ENCODE measurements at places on chromosomes 5 and 9.
A peak's percentile ranks its signal among the peaks of the same experiment; 100 is the strongest.

DNA sequence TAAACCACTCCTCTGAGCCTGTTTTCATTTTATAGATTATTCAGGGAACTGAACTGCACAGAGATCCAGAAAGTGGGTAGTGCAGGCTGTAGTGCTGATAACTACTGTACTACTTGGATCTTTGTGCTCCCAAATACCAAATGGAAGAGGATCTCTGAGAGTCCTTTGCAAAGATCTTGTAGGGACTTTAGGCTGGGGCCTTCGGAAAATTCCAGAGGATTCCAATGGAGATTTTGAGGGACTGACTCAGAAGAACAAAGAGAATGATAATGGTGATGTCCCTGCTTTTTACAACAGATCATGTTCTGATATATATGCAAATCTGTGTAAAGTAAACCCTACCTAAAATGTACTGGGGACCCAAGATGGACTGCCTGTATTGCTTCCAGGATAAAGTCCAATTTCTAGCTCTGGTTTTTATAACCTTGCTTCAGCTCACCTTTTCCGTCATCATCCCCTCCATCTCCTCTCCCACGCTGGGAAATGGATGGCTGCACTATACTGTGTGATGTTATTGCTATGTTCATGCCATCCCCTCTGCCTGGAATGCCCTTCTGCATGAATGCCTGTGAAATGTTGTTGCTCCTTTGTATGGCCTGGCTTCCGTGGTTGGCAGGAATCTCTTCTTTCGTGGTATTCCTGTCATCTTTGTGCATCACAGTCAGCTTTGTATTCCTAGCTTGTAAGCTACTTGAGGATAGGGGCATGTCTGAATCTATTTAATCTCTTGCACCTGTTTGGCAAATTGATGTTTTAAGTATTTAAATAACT is 9.7 kb upstream of the PSMD5 start:
- DNase-seq, result no peak

DNA sequence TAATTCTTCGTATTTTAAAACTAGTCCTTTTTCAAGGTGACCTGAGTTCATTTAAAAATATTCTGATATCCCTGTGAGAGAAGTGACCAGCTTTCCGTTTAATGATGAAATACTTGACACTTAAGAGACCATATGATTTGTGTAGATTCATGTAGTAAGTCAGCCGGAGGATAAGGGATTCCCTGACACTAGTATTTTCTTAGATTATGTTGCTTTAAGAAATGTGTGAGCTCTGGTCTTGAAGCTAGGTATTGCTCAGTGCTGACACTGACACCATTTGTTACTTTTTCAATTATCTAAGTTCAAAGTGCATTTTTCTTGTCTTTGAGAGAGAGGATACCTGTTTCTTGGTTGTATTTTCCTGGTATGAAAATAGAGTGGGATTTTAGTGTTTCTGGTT is 4.2 kb downstream of the NIPBL start:
- DNase-seq, result no peak

- DNase-seq, result no peak
Observed at GRCh38 chr5:59146729-59147128, 563.9 kb downstream of the RAB3C start.

DNA sequence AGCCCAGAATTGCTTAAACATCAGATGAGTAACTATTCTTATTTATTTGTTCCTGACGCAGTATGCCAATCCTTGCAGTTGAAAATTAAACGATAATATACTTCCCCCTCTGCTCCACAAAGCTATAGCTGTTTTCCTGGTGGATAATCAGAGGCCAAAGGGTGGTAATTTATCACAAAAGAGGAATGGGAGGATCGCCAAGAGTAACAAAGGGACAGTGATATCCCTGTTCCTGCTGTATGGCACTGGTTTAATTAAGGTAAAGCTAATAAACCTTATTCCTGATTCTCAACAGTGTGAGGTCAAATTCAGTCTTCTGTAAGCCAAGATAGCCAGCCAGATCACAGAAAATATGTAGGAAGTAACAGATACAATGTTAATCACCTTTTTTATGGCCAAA is 33.4 kb upstream of the PTGER4 start:
- no peak for DNase-seq

GRCh38 chr9:463455-464171 is 248.9 kb downstream of the DOCK8 start:
- no peak for DNase-seq

GRCh38 chr5:62562867-62563266 is 15.8 kb upstream of the LRRC70 start:
- no peak for DNase-seq

DNA sequence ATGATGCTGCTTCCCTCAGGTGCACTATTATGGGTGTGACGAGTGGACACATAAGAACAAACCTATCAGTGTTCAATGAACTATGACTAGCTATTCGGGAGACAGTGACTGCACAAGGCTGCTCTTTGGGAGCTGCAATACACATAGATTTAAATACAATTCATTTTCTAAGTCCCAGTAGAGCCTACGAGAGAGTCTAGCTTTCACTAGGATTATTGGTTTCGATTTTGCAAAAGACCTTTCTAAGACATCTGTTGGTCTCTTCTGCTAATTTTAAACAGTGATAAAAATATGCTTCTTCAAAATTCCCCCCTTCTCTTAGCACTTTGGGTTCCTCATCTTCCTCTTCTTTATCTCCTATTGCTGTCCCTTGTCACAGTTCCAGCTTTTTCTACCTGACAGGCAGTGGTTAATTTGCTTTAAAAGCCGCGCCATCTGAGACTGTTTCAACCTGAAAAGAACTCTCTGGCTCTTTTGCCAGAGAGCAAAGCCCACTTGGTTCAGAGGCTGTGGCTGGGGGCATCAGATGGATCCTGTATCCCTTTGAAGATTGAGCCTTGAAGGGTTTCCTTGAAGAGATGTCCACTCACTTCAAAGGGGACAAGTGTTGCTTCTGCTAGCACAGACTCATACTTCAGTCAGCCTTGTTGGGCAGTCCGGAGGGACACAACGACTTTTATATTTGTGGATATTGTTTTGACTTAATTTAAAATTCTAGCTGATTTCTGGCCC is 241.5 kb downstream of the MAN2A1 start:
- no peak for DNase-seq

GRCh38 chr5:69292306-69292705 is 40.3 kb downstream of the CCDC125 start:
- DNase-seq, result no peak

GRCh38 chr9:23849379-23850035 is 23.5 kb upstream of the ELAVL2 start:
- DNase-seq, result no peak

- no peak for DNase-seq
Observed at GRCh38 chr5:81631124-81631523, 119.8 kb downstream of the SSBP2 start.

DNA sequence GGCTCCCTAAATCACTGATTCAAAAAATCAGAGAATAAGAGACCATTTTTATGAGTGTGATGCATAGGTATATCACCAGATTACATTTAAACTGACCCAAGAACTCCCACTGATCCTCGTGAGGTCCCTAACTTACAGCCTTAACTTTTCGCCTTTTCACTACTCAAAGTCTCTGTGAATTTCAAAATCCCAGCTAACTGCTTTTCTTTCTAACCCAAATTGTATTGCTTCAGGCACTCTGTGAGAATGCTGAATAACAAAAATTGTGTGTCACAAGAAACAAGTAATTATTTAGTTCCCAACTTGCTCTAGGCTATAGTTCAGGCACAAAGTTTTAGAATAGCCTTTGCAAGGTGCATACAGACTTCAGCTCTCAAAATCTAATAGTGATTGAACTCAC is 368.6 kb downstream of the CHSY3 start:
- DNase-seq, result no peak

- no peak for DNase-seq
Observed at GRCh38 chr9:694092-694402, 147.4 kb upstream of the DMRT1 start.

GRCh38 chr9:127654619-127655018 is 42.5 kb downstream of the STXBP1 start:
- no peak for DNase-seq

DNA sequence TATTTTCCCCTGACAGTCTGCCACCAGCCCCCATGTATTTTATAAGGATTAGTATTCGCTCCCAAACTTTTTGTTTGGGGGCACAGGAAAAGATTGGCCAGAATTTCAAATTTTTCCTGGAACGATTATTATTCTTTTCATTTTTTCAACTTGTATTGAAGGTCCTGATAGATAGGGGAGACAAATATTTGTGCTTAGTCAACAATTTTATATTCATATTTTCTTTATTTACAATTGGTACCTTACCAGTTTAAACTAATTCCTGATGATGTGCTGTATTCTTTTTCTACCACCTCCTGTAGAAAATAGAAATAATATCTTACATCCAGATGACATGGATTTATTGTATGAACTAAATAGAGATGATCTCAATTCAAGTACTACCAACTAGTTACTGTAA is 60.7 kb upstream of the TSLP start:
- DNase-seq, result no peak

DNA sequence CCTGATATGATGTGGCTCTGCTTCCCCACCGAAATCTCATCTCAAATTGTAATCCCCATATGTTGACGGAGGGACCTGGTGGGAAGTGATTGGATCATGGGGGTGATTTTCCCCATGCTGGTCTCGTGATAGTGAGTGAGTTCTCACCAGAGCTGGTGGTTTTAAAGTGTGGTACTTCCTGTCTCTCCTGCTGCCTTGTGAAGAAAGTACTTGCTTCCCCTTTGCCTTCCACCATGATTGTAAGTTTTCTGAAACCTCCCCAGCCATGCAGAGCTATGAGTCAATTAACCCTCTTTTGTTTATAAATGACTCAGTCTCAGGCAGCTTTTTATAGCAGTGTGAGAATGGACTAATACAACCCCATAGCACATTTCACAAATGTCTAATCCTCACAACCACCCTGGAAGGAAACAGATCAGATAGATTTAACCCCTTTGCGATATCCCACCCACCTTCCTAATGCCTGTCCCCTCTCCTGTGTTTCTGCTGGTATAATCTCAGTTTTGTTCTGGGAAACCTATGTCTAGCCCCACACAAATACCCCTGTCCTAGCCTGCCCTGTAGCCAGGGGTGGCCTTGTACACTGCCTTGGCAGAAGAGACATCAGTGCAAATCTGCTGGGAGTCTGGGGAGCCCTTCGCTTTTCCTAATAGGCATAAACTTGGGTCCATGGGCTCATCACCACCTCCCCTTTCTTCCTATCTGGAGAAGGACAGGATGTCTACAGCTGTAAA is 157.0 kb upstream of the RAI14 start:
- peak; percentile 90 for DNase-seq

- DNase-seq, result peak; percentile 27
Observed at GRCh38 chr9:136943291-136944211, 987 bp downstream of the FBXW5 start.

DNA sequence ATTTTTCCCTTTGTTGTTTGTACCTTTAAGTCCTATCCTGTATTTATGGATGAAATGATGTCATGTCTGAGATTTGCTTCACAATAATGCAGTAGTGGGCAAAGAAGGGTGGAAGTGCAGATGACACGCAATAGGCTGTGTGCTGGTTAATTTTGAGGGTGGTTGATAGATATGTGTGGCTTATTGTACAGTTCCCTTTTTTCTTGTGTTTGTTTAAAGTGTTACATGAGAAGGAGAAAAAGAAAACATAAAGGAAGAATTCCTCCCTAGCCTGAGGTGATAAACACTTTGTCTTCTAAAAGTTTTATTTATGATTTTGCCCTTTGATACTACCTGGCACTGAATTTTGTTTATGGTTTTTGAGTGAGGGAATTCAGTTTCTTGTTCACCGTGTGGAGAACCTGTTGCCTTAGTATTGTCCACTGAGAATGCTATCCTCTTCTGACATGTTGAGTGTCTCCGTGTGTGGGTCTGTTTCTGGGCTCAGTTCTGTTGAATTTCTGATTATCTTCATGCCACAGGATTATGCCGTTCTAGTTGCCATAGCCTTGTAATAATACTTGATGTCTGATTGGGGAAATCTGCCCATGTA is 52.3 kb upstream of the FAM120AOS start:
- DNase-seq, result no peak

GRCh38 chr5:14475045-14475444 is 106.5 kb upstream of the OTULINL start:
- no peak for DNase-seq

- no peak for DNase-seq
Observed at GRCh38 chr5:73263001-73263710, 90.2 kb downstream of the TMEM174 start.

GRCh38 chr9:124788542-124789217 is 11.7 kb downstream of the OLFML2A start:
- no peak for DNase-seq

- DNase-seq, result no peak
Observed at GRCh38 chr5:107286447-107287098, 384.2 kb downstream of the EFNA5 start.

DNA sequence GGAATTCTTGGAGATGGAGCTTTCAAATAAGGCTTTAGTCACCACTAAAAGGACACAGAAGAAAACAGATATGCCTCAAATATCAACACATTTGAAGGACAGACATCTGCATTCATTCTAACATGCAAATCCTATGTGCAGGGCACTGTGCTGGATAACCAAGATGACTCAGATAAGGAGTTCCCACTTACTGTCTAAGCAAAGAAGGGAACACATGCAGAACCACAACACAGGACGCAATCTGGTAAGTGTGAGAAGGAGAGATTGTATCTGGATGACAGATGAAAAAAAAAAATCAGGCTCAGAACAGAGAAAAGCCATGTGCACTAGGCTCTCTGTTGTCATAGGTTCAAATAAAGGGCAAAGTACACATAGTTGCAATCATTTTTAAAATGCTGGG is 42.5 kb downstream of the ELAVL2 start:
- no peak for DNase-seq

DNA sequence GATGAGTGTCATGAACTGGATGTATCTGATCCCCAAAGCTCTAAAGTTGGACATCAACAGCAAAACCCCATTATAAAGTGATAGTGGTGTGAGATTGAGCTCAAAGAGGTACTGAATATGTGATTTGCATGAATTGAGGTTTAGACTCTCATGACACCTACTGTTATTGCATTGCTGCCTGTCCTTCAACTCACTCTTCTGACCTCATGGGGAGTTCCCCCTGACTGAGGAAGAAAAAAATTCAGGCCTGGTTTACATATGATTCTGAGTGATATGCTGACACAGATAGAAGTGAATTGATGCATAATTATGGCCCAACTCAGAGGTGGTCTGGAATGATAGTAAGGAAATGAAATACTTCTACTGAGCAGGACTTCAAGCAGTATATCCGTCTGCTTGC is 76.2 kb upstream of the CHD1 start:
- no peak for DNase-seq

GRCh38 chr9:128169925-128170324 is 9.9 kb downstream of the BBLN start:
- DNase-seq, result no peak

DNA sequence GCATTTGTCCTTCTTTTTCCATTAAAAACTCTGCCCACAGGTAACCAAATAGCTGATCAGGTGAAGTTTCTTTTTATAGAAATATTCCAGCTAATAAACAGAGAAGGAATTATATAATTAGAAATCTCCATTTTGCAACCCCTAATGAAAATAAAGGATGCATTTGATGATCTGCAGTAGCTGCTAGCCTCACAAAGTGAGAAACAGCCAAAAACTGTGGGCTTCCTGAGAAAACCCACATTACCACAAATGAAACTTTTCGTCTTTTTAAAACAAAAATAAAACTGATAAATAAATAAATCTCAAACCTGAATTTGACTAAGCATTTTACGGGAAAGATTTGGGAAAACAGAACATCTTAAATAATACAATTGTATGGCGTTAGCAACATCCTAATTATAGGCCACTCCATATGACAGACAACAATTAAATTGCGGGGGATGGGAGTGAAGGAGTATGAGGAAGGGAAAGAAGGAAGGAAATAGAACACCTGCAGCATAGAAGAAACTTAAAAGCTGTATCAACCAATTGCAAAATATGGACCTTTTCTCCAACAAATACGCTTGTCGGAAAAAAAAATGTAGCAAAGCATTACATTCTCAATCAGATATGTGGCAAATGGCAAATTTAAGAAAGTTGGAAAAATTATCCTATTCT is 283.0 kb upstream of the ITGA1 start:
- DNase-seq, result no peak
